ENCODE measurements at places on chromosomes 7 and 10.

- no peak for DNase-seq
Measured at GRCh38 chr10:1381339-1381738, 325.2 kb downstream of the WDR37 start.

DNA sequence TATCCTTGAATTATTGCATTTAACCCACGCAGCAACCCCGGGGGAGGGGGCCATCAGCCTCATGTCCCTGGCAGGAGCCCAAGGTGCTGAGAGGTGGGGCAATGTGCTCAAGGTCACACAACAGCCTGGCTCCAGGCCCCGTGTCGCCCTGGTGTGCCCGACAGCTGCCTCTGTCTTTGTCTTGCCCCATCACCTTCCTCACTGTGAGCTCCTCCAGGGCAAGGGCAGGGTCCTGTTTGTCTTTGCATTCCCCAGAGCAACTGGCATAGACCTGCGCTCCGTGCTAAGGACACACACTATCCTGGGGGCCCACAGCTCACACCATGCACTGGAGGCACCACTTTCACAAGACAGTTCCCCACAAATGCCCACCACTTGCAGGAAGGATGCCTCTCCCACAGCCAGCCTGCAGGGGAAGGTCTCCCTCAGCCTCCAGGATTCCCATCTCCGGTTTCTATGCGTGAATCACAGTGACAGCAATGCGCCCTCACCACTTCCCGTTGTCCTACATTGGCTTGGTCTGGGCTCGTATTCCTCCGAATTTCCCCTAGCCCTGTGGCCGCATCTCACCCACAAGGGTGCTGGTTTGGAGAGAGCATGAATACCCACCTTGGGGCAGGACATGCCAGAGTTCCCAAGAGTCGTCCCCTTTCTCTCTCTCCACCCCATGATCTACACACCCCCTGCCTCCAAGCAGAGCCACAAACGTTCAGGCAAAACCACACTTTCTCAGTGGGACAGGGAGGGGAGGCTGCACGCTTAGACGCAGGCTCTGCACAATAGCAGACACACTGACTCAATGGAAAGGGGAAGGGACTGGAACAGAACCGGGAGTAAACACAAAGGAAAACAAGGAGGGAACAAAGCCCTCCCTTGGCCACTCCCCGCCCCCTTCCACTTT, 10.3 kb downstream of the ITPRIP start:
- no peak for DNase-seq

GRCh38 chr7:117412390-117412789, 14.9 kb downstream of the ASZ1 start:
- DNase-seq: no peak

GRCh38 chr10:68864611-68865010, 36.5 kb upstream of the DDX50 start:
- no peak for DNase-seq

DNA sequence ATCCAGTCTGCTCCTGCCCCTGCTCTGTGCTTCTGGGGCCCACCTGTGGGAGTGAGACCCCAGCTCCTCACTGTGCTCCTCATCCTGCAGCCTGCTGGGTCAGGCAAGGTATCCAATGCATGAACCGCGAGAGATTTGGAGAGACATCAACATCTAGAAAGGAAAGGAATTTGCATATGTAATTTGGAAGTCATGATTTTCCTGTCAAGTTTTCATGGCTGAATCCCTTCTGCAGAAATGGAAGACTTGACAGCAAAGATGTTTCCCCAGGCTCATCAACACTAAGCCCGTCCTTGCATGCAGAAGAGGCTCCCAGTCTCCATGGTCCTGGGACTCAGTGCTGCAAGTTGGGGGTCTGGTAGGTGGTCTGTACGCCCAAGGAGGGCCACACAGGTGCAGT, 176.9 kb upstream of the GRB10 start:
- DNase-seq: no peak
